ENCODE measurements at places on chromosomes 3 and 15.

DNA sequence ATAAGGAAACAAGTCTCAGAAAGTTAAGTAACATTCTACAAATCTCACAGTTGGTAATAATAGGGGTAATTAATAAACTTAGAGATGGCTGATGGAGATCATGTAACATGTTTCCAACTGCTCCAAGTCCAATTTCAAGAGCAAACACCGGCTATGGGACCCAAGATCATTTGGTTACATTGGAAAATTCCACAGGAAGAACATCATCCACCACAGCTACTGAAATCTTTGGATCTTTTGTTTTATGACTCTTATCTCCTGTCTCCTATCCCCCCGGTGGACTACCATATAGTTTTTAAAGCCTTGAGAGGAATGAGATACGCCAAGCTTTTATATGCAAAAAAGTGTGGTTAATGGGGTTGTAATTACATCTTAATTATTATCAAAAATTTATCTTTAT lies 216.1 kb downstream of the WNT5A start:
- no peaks in the 10 kb centered on the region for H3K4me1 ChIP-seq
- no peak overlapping the region for H3K4me3 ChIP-seq
- no peaks in the 10 kb centered on the region for H3K36me3 ChIP-seq
- no peak overlapping the region for H3K27ac ChIP-seq
- H3K27me3 ChIP-seq, result no peaks in the 10 kb centered on the region

GRCh38 chr3:14976317-14976716 lies 28.9 kb downstream of the NR2C2 start:
- H3K4me1 ChIP-seq, result no peaks in the 10 kb centered on the region
- H3K36me3 ChIP-seq, result peaks cover 9% of the 10 kb centered on the region
- no peak overlapping the region for H3K27ac ChIP-seq
- no peak overlapping the region for H3K4me3 ChIP-seq
- H3K27me3 ChIP-seq, result no peaks in the 10 kb centered on the region

DNA sequence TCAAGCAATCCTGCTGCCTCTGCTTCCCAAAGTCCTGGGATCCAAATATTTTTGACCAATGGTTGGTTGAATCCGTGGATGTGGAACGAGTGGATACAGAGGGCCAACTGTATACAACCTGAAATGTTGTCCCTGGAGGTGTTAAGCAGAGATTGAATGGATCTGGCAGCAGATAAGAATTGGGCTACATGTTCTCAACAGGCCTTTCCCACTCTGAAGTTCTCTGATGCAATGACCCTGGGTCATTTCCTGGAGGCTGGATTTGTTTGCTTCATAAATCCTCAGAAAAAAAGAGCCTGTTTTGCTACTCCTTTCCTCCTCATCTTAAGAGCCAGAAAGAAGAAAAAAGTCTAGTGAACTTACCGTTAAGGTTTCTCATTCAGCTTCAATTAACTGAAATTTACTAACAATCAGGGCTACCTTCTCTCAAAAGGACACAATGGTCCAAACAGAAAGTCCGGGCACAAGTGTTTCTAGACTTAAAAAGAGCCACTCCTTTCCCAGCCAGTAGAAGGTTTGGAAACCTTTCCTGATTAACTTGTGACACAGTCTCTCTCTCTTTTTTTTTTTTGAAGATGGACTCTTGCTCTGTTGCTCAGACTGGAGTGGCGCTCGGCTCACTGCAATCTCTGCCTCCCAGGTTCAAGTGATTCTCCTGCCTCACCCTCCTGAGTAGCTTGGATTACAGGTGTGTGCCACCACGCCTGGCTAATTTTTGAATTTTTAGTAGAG lies 6.5 kb downstream of the ARHGEF3 start:
- DNase-seq, result no peak
- H3K36me3 ChIP-seq, result no peaks in the 10 kb centered on the region
- no peak overlapping the region for H3K4me3 ChIP-seq
- H3K4me1 ChIP-seq, result peaks cover 84% of the 10 kb centered on the region
- no peaks in the 10 kb centered on the region for H3K27me3 ChIP-seq

- no peaks in the 10 kb centered on the region for H3K36me3 ChIP-seq
- no peaks in the 10 kb centered on the region for H3K27me3 ChIP-seq
- H3K27ac ChIP-seq, result peak overlapping the region; percentile 86
- peak overlapping the region; percentile 91 for H3K4me3 ChIP-seq
- peak; percentile 66 for DNase-seq
These were observed 542 bp downstream of the INKA1 start for GRCh38 chr3:49803465-49804140.

GRCh38 chr15:72599855-72600464 lies 54.5 kb upstream of the GOLGA6B start:
- H3K4me1 ChIP-seq, result no peaks in the 10 kb centered on the region
- H3K36me3 ChIP-seq, result no peaks in the 10 kb centered on the region
- H3K4me3 ChIP-seq, result no peak overlapping the region
- H3K27me3 ChIP-seq, result no peaks in the 10 kb centered on the region
- no peak overlapping the region for H3K27ac ChIP-seq
- DNase-seq, result no peak

DNA sequence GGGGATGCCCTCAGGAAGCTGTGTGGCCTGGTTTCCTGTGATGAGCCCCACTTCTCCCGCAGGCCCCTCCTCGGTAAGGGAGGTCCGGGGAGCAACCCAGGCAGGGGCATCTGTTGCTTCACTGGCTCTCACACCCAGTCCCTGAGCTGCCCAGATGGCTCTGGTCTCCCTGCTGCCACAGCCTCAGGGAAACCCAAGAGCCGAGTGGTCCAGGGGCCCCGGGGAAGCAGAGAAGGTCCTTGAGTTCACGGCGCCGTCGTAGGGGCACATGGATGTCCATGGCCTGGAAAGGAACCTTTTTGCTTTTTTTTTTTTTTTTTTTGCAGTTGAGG lies 13.3 kb upstream of the LRRC15 start:
- no peak overlapping the region for H3K27ac ChIP-seq
- H3K4me3 ChIP-seq, result no peak overlapping the region
- no peaks in the 10 kb centered on the region for H3K4me1 ChIP-seq
- no peaks in the 10 kb centered on the region for H3K27me3 ChIP-seq

Data from CD8-positive, alpha-beta memory T cell (primary cell).